Anterior cingulate cortex (tissue), 58 donors: ENCODE measurements at places on chromosomes 5 and 9.
A peak's percentile ranks its signal among the peaks of the same experiment; 100 is the strongest.

GRCh38 chr5:150075233-150075632 is 11.1 kb downstream of the CSF1R start:
- no peak for DNase-seq

GRCh38 chr9:35280399-35280798 is 118.6 kb downstream of the UNC13B start:
- DNase-seq: no peak

GRCh38 chr5:68258531-68258930 is 43.0 kb downstream of the PIK3R1 start:
- DNase-seq: no peak

- DNase-seq: no peak
These were observed 212.9 kb upstream of the RASA1 start for GRCh38 chr5:87054821-87055220.

DNA sequence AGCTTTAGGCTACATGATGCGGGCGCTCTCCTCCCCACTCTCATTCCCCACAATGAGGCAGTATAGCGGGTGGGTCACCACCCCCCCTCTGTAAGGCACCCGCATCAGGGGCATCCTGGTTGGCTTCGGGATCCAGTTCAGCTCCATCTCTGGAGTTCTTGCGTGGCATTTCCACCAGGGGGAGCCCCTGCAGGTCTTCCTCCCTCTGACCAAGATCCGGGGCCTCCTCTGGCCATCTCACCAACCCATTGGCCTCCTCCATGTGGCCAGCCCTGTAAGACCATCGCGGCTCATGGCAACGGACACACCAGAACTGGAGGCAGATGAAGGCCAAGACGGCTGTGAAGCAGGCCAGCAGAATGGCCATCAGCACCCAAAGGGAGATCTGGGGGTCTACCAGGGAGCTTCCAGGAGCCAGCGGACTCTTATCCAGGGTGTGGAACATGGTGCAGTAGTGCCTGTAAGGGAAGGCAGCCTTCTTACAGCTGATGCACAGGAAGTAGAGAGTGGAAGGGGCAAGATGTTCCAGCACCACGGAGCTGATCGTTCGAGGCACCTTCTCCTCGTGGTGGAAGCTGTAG is 77.0 kb downstream of the CYFIP2 start:
- no peak for DNase-seq

DNA sequence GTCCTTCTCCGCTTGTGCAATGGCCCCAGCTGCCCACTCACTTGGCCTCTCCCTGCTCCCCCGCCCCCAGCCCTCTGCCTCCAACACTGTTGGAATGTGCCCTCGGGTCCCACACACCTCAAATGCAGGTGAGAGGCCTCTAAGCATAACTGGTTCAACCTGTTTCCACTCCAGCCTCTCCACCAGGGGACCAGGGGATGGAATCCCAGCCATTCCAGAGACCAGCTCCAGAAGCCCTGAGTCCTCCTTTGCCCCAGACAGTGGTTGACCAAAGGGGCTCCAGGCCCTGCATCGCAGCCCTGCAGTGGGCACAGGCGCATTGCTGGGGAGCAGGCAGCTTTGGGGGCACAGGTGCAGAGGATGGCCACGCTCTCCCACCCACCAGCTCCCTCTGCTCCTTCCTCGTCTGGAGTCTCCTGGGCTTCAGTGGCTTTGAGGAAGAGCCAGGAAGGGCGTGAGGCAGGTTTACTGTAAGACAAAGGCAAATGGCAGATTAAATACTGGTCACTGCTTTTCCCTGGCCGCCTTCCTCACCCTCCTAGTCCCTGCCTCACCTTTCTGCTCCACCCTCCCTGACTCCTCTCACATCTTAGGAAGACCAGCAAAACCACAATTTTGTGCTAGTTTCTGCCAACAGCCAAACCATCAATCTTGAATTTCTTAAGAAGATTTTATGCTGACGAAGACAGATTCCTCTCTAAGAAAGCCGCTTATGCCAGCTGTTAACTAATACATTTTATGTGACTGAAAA is 29.1 kb upstream of the IRX2 start:
- no peak for DNase-seq

DNA sequence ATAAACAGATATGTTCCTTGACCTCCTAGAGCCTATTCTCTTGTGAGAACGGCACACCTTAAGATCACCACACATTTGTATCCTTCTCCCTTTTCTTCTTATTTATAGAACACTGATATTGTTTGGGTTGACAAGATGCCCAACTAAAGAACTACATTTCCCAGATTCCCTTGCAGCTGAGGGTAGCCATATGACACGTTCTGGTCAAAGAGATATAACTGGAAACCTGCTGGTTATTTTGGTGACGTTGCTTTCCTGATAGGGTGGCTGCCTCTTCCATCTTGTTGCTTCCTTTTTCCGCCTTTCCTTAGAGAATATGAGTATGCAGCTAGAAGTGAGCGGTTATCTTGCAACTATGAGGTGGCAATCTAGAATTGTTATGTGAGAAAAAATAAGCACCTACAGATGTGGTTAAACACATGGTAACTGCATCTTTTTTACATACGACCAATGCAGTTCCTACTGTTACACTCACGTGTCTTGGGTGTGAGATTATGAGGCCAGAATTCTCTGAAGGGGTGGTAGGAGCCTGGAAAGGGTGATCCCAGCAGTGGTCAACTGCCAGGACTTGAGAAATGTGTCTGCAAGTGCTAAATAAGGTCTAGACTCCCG is 72.9 kb downstream of the SEC61B start:
- DNase-seq: no peak

GRCh38 chr9:136773386-136774044 is 9.2 kb upstream of the LCN15 start:
- DNase-seq: no peak

- DNase-seq: no peak
These were observed 93.4 kb upstream of the CLINT1 start for GRCh38 chr5:157952374-157952685.

DNA sequence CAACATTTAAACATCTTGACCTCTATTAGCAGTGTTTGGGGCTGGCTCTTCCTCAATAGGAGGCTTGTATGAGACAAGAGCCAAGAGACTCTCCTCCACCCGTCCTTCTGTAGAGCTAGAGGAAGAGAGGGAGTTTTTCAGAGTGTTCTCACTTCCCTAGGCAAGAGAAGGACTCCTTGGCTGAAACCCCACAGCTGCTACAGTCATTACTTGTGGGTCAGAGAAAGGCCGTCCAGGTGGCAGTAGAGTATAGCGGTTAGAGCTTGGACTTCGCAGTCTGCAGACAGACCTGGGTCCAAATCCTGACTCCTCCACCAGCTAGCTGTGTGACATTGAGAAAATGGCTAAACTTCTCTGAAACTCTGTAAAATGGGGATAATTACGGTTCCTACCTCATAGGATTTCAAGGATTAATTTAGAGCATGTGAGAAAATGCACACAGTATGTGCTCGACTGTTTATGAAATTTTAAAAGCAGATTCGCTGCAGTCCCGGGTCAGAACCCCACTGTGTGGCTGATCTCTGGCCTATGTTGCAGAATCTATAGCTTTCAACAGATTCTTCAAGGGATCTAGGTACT is 80.8 kb upstream of the ARAP3 start:
- no peak for DNase-seq

GRCh38 chr9:100466171-100466828 is 6.6 kb upstream of the TMEFF1 start:
- peak; percentile 12 for DNase-seq

- DNase-seq: no peak
These were observed 153.5 kb downstream of the SEMA6A start for GRCh38 chr5:116421080-116421629.

GRCh38 chr9:134319306-134320125 is 6.7 kb upstream of the RXRA start:
- no peak for DNase-seq

DNA sequence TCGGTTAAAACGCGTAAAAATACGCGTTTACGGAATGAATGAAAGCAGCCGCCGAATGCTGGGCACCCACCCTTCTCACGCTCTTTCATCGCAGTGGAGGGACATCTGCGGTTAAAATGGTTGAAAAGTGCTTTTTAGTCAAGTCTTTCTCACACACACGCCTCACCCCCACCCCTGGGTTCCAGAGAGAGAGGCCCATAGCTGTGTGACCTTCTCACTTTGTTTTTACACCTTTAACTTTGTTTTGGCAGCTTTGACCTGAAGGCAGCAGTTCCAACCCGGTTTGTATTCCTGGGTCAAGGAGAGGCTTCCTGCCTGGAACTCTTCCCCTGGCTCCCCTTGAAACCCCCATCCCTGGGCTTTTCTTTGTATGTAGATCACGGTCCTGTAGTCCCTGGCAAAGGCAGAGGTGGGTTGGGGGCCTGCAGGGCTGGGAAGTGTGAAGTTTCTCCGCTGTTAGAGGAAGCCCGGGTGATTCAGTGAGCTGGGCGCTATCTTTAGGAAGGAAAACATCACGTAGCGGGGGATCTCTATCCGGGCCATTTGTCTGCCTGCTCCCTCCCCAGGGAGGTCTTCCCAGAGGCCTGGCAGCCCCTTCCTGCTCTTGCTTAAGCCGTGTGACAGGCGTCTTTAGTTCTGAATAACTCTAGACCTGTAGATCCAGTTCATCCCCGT is 29.6 kb downstream of the SPRY4 start:
- DNase-seq: no peak

DNA sequence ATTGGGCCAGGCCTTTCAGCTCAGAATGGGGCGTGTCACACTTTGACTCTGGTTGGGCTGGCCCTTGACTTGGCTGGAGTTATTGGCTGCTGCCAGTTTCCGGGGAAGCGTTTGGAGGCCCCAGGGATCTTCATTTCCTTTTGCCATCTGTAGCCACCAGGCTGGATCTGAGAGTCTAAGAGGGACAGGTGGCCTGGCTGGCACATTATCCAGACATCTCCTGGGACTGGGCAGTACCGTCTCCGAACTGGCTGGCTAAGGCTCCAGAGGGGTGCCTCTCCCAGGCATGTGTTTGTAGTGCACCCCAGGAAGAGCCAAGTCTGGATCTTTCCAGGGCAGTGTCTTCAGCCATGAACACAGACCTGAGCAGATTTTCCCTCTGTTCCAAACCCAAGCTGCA is 9.7 kb upstream of the JADE2 start:
- no peak for DNase-seq

DNA sequence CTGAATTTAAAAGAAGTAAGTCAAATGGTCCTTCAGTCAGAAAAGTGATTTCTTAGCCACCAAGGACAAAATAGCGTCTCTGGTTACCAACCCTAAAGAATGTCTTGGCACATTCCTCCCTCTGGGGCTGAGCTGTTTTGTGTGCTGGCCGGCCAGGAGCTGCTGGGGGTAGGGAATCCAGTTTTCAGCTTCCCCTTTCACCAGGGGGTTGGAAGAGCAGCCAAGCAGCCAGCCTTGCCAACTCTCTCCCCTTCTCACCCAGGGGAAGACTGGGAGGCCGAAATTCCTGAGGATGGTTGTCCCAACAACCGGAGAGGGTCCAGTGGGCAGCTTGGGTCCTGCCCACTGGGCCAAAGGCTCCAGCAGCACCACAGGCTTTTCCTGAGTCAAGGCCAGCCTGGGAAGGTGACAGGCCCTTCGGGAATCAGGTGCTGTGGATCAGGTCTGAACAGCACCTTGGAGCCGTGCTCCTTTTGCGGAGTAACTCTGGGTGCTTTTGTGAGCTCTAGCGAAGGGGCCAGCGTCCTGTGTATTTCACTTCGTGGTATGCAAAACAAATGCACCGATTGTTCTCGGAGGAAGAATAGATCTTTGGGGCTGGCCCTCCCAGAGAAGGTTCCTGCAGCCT is 4.2 kb downstream of the WWC1 start:
- peak; percentile 85 for DNase-seq

GRCh38 chr9:36997414-36997813 is 36.7 kb downstream of the PAX5 start:
- no peak for DNase-seq

GRCh38 chr5:174195517-174195916 is 150.0 kb downstream of the NSG2 start:
- no peak for DNase-seq

DNA sequence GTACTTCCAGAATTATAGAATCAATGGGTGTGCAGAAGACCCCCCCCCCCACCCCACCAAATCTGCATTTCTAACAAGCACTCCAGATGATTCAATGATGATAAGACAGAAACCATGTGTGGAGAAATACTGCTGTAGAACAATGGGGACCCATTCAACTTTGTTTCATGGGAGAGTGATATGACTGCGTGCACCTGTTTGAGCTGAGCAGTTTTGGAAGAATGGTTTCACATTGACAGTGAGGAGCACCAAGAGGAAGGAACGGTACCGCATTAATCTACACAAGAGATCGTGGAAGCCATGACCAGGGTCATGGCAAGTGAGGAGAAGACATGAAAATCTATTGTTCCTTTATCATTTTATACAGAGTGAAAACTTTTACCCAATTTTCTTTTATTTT is 202.7 kb downstream of the CD180 start:
- no peak for DNase-seq

DNA sequence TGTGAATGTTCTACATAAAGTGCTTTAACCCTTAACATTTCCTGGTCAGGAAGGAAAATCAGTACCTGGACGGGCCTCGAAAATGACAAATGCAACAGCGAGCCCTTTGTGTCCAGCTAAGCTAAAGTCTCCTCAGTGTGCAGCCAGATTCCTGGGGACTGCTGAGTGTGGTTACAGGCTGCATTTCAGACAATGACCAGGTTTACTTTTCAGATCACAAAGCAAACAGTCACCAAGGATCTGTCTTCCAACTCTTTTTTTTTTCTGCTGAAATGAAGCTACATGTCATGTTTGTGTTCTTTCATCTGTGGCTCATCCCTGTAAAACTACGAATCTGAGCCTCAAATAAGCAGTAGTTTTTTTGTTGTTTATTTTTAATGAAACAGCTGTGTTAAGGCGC is 20.8 kb downstream of the SLC46A2 start:
- no peak for DNase-seq

- peak; percentile 68 for DNase-seq
These were observed at the start of gene CDO1 for GRCh38 chr5:115816226-115817081. CDO1 (minus strand) TSS chr5:115816659; CDS start chr5:115816397, 262 bp downstream.

DNA sequence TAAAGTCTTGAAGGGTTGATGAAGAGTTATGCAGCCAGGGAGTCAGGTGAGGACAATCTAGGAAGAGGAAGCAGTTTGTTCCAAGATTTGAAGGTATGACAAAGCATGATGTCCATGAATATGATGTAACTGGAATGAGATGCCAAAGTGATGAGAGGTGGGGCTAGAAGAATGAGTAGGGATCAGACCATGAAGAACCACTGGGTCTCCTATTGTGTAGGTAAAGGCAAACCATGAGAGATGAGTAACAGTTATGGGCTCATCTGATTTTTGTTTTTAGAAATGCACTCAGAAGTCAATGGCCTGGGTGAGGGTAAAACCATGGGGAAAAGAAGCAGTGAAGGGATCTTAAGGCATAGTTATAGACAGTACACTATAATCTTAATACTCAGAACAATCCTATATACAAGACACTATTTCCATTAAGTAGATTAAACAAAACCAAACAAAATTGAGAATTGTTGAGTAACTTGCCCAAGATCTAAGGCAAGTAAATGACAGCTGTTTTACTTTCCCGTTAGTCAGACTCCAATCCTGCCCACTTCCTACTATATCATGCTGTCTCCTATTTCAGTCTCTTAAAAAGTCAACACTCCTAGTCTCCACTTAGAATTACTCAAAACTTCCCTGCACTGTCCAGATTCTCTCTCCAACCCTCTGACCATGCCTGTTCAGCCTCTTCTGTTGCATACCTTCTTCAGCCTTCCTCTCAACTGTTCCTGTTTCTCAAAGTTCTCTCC is 393.8 kb upstream of the MEF2C start:
- DNase-seq: no peak
